AG04449 (cell line): ENCODE measurements at places on chromosomes 2 and 18.

- DNase-seq: no peak
Measured at GRCh38 chr2:127194447-127194846, 25.7 kb downstream of the CYP27C1 start.

GRCh38 chr2:181008407-181008806 lies 28.0 kb downstream of the UBE2E3 start:
- no peak for DNase-seq

DNA sequence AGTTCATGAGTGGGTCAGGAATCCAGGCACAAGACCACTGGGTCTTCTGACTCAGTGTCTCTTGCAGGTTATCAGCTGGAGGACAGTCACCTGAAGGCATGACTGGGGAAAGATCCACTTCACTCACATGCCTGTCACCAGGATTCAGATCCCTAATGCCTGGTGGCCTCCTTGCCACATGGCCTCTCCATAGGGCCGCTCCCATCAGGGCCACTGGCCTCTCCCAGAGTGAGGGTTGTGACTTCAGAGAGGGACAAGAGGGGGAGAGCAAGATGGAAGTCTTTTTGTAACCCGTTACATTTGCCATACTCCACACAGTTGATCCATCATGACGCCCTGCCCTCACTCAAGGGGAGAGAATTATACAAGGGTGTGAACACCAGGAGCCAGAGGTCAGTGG lies 13.0 kb upstream of the OTOS start:
- DNase-seq: no peak

- no peak for DNase-seq
Measured at GRCh38 chr18:65425366-65425765, 325.4 kb upstream of the CDH7 start.

- no peak for DNase-seq
Measured at GRCh38 chr2:179446476-179447141, 182.0 kb upstream of the SESTD1 start.

- DNase-seq: peak; percentile 92
Measured at GRCh38 chr18:400456-400855, 100.0 kb downstream of the COLEC12 start.

GRCh38 chr2:173058673-173059072 lies 17.0 kb upstream of the MAP3K20 start:
- DNase-seq: no peak

DNA sequence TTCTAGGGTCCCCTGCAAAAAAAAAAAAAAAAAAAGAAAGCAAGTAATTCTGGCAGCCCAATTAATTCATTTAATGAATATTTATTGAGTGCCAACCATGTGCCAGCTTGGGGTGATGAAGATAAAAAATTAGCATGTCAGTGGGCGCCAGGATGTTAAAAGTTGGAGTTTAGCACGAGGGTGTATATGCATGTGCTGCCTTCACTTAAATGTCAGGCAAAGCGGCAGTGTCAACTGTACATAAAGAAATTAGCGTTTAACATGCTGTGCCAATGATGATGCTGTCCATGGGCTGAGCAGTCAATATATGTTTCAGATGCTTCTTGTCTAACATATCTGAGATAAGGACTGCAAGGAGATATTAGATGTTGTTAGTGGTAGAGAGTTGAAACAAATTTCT lies 49.5 kb downstream of the ASAP2 start:
- DNase-seq: no peak

DNA sequence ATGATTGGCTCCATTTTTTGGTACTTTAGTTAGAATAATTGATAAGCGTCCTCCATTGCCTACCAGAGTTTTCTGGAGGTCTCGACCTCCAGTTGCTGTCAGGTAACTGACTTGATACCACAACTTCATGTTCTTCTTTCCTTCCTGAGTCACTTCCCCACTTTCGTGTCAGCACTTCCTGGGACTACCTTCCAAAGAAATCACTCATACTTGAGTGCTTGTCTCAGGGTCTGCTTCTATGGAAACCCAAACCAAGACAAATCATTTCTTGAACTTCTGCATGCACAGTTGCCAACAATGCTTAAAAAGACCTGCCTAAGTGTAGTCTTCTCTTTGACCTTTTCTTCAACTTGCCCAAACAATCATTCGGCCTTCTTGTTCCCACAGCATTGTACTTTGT lies 210.3 kb upstream of the ETAA1 start:
- no peak for DNase-seq

DNA sequence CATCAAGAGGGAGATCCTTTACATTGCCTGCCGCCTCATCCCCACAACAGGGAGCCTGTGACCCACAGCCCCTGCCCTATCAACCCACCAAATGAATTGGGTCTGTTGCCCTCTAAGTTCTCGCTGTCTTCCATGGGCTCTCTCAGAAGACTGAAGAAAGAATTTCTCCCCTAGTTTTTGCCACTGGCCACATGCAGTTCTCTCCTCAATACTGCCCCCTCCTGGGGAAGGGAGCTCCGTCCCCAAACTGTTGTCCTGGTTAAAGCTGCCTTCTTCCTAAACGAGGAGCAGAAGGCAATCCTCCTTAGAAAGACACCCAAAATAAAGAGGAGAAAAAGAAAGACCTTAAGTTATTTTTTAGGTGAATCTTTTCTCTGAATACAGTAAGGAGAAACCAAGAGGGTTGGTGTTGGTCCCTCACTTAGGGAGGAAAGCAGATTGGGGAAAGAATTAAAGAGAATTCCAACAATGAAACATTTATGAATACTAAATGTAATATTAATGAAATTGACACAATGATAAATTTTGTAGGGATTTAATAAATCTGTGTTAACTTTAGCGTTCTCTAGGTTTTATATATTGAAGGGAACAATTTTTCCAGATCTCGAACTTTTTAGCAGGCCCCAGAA lies 31.1 kb upstream of the SATB2 start:
- DNase-seq: no peak

- DNase-seq: peak; percentile 89
Measured at GRCh38 chr2:195533771-195534642, 123.0 kb upstream of the SLC39A10 start.

GRCh38 chr2:111142101-111142500 lies 21.4 kb downstream of the BCL2L11 start:
- no peak for DNase-seq

GRCh38 chr2:72952110-72952823 lies 34.9 kb downstream of the EMX1 start:
- DNase-seq: no peak

DNA sequence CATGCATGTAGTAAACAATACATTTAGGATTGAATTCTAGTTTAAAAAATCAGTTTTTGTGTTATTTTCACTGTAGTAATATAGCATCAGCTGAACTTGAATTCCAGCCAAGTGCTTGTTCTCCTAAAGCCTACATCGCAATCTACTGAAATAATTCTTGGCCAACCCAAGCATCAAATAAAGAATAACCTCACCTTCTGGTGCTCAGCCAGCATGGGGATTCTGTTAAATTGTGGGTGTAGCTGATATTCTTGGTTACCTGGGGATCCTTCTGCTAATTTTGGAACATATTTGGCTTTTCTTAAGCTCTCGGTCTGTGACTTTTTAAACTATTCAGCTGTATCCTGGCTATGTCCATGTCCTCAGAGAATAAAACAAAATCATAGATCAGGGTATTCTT lies 248.8 kb downstream of the NRXN1 start:
- no peak for DNase-seq

DNA sequence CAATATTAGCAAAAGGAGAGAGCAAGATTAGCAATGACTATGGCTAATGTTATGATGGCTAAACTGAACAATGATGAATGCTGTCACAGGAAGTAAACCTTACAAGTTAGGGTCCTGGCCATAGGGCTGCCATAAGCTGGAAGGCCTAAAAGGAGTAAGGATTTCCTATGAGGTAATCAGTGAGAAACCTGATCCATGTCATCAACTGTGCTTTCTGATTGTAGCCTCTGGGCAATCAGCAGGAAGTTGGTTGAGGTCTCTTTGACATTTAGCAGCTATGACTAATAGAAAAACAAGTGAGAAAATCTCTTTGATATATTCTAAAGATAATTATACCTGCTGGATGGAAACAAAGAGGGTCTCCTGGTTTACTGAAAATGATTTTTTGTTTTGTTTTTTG lies 193.0 kb downstream of the RAB3GAP1 start:
- DNase-seq: no peak

- no peak for DNase-seq
Measured at GRCh38 chr2:170084820-170085491, 93.0 kb upstream of the MYO3B start.

GRCh38 chr2:170770606-170771420 lies 635 bp downstream of the ERICH2 start:
- no peak for DNase-seq
